ENCODE measurements at places on chromosomes 13 and 19.

DNA sequence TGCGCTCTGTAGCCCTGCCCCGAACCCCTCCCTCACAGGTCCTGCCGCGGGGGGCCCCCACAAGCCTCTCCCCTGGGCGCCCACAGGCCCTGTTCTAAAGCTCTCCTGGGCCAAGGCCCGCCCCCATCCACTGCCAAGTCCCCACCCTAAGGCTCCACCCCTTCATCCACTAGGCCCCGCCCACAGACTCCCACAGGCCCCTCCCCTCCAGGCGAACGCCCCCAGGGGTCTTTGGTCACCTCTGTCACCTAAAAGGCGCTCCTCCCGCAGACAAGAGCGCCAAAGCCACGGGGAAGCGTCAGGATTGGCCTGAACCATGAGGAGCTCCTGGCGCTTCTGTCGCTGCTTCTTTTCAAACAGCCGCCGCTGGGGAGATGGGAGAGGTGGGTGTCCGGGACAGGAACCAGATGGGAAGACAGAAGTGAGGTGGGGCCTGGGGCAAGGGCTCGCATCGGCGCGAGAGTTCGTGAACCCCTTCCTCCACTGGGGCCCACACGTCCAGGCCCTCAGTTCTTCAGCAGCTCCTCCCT lies 2.3 kb downstream of the TULP2 start:
- no peak for DNase-seq

DNA sequence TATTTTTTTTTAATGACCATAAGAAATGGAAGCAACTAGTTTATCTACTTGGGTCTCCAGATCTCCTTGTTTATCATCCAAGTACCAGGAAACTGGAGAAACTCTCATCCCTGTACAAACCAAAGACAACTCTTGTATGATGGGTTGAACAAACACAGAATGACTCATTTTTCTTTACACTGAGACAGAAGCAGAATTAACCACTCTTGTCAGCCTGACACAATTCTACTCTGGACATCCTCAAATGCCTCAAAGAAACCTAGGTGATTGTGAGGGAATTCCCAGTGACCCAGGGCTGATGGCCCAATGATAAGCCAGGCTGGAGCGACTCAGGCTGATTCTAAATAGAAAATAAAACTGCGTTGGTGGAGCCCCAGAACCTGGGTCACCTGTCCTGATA lies 151.5 kb downstream of the ZNF737 start:
- DNase-seq, result no peak

DNA sequence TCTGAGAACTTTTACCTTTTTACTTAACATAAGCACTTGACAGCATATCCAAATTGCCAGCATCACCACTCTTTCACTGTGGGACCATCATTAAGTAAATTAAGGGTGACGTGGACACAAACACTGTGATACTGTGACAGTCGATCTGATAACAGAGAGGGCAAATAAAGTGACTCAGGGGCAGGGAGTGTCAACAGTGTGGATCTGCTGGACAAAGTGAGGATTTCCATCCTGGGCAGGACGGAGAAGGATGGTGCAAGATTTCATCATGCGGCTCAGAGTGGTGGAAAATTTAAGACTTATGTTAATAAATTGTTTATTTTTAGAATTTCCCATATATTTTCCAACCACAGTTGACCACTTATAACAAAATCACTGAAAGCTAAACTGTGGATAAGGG lies 60.0 kb upstream of the WDFY2 start:
- DNase-seq, result no peak

GRCh38 chr13:27440408-27440807 lies 10.0 kb downstream of the MTIF3 start:
- no peak for DNase-seq

GRCh38 chr19:3080286-3080685 lies 13.9 kb upstream of the GNA11 start:
- no peak for DNase-seq

DNA sequence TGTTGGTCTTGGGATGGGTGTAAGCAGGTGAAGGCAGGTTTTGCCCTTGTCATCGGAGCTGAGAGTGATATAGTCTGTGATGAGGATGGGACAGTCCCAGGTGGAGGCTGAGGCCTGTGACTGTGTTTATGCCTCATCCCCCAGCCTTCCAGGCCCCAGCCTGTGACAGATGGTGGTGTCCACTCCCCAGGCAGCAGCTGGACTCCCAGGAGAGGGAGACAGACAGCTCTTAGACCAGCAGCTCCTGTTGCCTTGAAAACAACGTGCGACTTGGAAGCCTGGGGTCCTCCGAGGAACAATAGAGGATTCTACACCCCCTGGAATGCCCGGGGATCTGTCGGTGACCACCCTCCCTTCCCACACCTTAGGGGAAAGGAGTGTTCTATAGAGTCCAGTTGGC lies 63.8 kb downstream of the CHST8 start:
- no peak for DNase-seq

DNA sequence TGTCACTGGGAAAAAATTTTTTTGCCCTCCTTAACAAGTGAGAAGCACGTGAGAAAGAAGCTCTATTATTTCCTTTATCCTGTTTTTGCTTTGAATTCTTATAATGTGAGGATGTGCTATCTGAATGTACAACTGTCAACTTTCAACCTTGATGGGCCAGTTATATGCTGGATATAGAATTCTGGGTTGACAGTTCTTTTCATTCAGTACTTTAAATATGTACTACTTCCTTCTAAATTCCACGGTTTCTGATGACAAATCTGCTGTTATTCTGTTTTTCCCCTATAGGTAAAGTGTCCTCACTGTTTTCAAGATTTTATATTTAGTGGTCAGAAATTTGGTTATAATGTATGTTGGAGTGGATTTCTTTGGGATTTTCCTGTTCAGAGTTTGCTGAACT lies 29.9 kb downstream of the ZDHHC20 start:
- DNase-seq, result no peak

DNA sequence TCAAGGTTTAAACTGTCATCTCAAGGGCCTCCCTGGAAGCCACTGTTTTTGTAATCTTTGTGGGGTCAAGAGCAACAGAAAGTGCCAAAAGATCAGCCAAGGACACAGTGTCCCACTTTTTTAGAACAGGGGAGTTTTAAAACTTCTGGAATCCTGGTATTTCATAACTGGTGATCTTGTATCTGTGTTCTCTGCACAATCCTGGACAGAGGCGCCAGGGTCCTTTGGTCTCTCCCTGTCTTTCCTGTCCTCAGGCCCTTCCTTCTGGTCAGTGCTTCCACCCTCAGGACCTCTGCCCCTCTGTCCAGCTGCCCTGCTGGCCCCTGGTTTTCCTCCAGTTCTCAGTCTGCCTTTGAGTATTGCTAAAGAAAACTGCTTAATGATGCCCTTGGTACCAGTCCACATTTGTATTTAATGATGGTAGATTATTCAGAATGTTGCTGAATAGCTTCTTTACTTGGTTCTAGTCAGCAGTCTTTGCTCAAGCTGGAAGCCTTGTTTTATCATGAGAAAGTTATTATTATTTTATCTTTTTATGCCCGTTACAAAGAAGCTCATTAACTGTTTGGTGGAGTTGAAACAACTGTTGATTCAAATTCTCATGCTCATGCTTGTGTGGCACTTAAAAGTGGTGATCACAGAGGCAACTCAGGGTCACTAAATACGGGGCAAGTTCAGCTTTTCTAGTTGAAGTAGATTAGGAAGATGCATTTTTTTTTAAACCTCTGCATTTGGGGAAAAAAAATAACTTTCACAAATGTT lies 47.5 kb downstream of the WASF3 start:
- DNase-seq, result no peak

DNA sequence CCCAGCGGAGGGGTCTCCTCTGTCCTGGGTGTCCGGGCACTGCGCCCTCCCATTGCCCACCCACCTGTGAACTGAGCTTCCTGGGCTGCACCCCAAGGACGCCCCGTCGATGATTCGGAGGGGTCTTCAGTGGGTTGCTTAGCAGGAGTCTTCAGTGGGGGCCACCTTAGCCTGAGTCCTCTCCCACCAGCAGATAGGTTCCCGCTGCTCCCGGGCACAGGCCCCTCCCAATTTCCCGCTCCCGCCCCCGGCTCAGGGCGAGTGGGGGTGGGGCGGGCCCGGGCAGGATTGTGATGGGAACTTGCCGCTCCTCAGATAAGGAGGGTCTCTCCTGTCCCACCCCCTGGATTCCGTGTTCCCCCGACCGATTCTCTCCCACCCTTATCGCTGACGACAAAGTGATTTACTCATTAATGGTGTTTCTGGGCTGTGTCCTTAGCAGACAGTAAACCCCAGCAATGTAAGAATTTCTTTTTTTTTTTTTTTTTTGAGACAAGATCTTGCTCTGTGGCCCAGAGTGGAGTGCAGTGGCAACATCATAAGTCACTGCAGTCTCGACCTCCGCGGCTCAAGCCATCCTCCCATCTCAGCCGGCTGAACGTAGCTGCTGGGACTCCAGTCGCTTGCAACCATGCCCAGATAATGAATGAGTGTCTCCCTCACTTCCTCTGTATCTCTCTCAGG lies 655 bp upstream of the S1PR5 start:
- DNase-seq, result no peak

- no peak for DNase-seq
These were observed 222.8 kb downstream of the LIG4 start for GRCh38 chr13:107992542-107992941.

DNA sequence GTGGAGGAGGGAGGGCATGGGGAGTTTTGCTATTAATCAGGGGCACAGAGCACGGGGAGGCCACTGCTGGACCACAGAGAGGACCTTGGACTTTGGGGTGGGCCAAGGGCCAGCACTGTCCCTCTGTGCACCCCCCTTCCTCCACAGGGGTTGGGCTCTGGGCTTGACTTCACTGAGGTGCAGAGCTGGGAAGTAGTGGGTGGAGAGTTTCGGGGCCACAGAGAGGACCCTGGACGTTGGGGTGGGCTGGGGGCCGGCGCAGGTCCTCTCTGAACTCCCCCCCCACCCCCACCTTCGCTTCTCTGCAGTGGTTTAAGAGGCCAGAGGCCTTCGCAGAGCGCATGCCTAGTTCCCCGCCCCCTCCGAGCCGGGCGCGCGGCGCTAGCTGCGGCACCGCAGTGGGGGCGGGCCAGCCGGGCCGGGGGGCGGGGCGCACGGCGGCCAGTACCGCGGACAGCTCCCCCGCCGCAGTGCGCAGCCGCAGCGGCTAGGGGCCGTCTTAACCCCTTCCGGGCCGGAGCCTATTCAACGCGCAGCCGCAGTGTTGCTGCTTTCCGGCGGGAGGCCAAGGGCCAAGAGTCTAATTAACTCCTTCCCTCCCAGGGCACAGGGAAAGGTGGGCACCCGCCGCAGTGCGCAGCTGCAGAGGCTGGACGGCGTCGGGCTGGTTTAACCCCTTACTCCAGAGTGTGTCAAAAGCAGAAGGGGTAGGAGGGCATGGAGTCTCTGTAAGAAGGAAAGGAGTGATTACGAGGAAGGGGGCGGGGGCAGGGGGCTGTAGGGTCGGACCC lies 3.7 kb downstream of the KCNC3 start:
- peak; percentile 72 for DNase-seq

- DNase-seq, result no peak
These were observed 1.8 kb downstream of the ZFR2 start for GRCh38 chr19:3866910-3867638.

- DNase-seq, result no peak
These were observed 11.0 kb downstream of the PRKCG start for GRCh38 chr19:53892981-53893325.

GRCh38 chr19:8457209-8457608 lies 12.4 kb downstream of the HNRNPM start:
- no peak for DNase-seq

DNA sequence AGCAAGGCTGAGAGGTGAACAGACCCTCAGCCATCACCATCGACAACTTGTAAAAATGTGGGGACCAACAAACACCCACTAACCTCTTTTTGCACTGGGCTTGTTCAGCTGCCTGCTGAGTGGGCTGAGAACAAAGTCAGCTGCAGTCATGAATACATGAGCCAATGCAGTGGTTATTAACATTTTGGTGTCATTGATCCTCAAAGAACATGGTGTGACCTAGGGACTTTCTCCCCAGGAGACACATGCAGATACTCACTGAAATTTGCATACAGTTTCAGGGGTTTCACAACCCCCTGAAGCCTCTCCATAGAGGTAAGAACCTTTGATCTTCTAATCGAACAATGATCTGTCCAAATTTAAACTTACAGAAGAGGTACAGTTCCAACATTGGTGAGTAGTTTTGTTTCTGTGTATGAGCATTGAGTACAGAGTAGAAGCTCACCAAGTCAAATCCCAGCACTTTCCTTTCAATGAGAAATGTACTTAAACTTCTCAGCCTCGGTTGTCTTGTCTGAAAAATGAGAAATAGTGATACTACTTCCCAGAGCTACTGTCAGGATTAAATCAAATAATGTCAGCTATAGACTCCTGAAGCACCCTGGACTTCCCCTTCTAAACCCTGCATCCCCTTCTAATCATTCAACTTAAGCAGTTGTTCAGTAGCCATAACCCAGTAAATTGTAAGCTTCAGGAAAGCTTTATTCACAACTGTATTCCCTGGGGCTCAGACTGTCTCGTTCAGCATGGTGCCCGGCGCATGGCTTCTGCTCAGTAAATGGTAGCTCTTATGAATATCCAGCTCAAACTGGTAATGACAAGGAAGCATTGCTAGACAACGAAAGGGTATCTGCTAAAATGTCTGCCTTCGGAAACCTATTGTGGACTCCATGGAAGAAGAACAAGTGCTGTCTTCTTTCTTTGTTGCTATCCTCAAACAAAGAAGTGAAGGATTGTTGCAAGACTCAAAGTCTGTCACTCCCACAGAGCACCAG lies 148.7 kb downstream of the FOXO1 start:
- DNase-seq, result no peak

- no peak for DNase-seq
These were observed 175.5 kb upstream of the SERP2 start for GRCh38 chr13:44197791-44198770.

DNA sequence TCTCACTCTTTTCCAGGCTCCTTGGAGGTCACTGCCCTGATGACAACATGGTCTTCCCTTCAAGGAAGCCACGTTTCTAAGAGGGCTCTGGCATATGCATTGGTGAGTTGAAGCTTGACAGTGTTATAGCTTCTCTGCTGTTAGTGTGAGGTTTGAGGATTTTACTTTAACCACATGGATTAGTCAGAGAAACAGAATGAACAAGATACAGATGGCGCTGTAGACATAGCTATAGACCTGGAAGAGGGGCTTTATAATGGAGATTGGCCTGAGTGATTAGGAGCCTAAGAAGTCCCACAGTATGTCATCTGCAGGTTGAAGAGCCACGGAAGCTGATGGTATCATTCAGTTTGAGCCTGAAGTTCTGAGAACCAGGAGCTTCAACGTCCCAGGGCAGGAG lies 18.4 kb upstream of the URI1 start:
- no peak for DNase-seq

DNA sequence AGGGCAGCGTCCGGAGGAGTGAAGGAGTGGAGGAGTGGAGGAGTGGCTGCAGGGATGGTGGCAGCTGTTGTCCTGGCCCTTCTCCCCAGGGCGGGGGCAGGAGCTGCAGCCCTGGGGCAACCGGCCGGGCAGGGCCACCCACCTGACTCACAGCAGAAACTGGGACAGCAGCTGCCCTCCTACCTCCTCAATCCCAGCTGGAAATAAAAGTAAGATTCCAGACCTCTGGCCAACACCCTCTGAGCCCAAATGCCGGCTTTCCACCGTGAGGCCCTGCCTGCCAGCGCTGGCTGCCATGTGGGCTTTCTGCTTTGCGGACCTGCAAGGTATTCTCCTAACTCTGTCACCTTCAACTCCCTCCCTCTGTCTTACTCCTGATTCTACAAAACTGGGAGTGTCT lies 3.3 kb upstream of the CLPP start:
- DNase-seq, result no peak
